ENCODE measurements at places on chromosomes 16 and 17. TPM values are rescaled to one million over a fixed set of nuclear protein-coding genes. Genes with fewer than 3 reads are reported as not detected.
A peak's percentile ranks its signal among the peaks of the same experiment; 100 is the strongest.

The SHCBP1 gene
- 1.1 TPM for total RNA-seq

DNA sequence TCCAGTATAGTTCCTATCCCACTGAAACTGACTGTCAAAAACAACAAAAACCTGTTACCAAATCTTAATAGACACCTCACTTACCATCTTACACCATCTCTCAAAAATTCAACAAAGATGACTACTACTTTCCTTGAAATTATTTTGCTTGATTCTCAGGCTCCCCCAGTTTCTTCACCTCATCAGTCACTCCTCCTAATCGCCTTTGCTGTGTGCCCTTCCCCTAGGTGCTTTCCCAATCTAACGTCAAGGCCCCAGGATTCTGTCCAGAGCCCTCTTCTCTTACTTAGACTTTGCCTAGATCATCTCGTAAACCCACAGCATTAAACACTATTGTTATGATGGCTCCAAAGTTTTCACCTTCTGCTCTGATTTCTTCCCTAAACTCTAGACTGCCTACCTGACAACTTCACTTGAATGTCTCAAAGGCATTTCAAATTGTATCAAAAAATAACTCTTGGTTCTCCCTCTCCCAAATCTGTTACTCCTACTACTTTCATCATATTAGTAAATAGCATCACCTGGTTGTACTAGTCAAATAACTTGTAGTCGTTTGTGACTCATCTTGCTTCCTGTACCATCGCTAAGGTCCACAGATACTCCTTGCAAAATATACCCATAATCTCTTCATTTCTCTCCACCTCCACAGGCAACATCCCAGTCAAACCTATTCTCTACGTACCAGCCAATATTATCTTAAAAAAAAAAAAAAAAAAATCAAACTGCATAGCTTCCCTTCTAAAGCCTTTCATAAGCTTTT, 18.0 kb downstream of the C16orf87 start:
- no peak for ATAC-seq

- ATAC-seq = no peak
Measured at GRCh38 chr17:39208136-39208535, 8.1 kb downstream of the RPL19 start.

DNA sequence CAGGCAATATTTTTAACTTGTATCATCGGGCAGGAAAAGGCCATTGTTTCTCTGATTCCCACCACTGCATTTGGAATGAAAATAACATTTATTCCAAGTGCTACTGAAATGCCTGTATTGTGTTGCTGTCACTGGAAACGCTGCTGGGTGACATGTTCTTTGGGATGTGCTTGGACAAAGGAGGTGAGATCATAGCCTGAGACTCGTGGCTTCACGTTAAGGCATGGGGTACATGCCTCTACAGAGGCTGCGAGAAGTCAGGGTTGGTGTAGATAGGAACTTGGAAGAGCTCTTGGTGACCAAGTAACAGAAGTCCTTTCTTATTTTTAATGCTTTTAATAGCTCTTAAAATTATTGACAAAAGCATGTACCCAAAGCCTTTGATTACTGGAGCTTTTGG, 58.8 kb upstream of the MAF start:
- no peak for ATAC-seq

DNA sequence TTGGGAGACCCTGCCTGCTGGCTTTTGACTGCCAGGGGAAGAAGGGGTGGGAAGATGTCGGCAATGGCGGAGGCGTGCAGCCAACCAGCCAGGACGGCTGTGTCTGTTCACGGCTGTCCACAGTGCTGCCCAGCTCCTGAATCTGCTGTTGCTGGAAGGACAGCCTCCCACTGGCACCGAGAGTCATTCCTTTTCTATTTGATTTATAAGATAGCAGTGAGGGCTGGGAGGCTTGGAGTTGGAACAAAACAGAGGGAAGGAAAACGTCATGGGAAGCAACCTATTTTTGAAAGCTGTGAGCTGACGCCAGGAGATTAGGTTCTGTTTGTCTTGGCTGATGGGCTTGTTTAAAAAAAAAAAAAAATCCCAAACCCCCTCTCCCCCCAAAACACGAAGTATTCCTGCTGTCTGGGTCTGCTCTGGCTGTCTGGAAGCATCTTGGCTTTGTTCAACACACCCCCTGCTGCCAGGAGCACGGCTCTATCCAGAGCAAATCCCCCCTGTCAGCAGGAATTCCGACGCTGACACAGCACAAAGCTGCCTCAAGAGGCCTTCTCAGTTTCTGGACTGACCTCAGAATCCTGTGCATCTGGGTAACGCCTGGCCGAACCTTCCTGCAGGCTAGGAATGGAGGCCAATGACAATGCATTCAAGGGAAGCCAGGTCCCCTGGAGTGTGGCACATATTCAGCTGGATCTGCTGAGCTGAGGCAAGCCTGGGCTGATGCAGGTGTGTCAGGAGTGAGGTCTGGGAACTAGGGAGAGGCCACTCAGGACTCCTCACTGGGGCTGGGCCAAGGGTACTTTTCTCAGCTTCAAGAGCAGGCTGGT, 41.0 kb upstream of the SREBF1 start:
- ATAC-seq = peak; percentile 86

DNA sequence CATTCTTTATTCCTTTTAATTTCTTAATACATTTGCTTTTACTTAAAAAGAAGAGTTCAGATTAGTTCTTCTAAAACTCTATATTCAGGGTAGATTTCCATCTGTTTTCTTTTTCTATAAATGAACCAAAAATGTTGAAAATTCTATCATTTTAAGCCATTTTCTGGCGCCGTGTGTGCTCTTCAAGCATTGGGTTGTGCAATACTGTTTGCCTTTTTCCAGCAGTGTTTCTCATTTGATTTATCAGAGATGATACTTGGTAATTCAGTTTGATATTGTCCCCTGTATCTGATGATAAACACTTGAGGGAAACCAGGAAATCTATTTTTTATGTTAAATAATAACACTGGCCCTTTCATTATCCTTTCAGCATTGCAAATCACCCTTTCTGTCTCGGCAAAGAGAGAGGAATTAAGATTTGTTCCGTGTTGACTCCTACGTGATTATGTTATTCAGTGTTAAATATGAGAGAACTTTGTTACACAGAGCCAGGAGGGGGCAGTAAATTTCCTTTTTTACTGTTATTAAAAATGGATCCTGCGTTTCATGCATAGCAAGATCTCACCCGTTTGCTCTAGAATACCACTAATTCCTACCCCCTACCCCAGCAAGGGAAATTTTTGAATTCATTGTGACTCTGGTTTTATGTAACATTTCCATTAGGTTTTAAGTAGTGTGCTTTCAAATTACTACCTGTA, 606.9 kb upstream of the RBFOX1 start:
- ATAC-seq = no peak

- ATAC-seq = no peak
Measured at GRCh38 chr16:46897471-46897870, 13.3 kb downstream of the GPT2 start.

All from motor neuron (in vitro differentiated cells).